Bronchus fibroblast of lung (primary cell): ENCODE measurements at places on chromosomes 16 and 17. TPM values are rescaled to one million over a fixed set of nuclear protein-coding genes. Genes with fewer than 3 reads are reported as not detected.

GRIN2A gene
- total RNA-seq = under 0.01 TPM in 1 of 2 replicates, not detected in the other

METTL26 gene
- 209 and 228 TPM in 2 replicates for total RNA-seq

SMIM36 gene
- total RNA-seq = not detected in 2 replicates

HOXB9 gene
- total RNA-seq = under 0.01 and 0.15 TPM in 2 replicates

ARSG gene
- 2.9 and 3.0 TPM in 2 replicates for total RNA-seq

PDK2 gene
- 10.0 and 11.3 TPM in 2 replicates for total RNA-seq

COG8 gene
- total RNA-seq = 34.5 and 35.8 TPM in 2 replicates

KRTAP1-5 gene
- 0.50 and 0.59 TPM in 2 replicates for total RNA-seq
